ENCODE measurements at places on chromosomes 7 and 10.

DNA sequence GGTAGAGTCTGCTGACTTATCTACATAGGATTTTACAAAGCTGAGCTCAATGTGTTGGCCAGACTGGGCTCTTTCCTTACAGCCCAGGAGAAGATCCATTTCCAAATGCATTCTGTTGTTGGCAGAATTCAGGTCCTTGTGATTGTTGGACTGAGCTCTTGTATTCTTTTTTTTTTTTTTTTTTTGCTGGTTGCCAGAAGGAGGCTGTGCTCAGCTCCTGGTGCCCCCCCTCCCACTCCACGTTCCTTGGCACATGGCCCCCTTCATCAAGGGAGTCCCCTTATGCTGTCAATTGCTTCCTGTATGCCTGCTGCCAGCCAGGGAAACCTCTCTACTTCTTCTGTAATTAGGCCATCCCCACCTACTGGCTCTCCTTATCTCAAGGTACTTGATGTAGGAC is 518.1 kb upstream of the AKR1E2 start:
- no peak for DNase-seq

DNA sequence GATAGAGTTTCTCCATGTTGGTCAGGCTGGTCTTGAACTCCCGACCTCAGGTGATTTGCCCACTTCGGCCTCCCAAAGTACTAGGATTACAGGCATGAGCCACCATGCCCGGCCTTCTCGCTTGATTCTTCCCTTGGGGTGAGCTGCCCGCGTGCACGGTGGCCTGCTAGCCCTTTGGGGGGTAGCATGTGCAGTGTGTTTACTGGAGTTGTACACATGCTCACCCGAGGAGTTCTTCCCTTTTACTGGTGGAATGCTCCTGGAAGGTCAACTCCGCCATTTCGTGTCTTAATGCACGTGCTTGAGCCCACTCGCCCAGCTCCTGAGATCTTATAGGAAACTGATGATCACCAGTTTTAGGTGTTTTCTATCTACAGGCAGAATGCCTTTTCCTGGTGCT is 17.0 kb upstream of the ADAMTS14 start:
- no peak for DNase-seq

DNA sequence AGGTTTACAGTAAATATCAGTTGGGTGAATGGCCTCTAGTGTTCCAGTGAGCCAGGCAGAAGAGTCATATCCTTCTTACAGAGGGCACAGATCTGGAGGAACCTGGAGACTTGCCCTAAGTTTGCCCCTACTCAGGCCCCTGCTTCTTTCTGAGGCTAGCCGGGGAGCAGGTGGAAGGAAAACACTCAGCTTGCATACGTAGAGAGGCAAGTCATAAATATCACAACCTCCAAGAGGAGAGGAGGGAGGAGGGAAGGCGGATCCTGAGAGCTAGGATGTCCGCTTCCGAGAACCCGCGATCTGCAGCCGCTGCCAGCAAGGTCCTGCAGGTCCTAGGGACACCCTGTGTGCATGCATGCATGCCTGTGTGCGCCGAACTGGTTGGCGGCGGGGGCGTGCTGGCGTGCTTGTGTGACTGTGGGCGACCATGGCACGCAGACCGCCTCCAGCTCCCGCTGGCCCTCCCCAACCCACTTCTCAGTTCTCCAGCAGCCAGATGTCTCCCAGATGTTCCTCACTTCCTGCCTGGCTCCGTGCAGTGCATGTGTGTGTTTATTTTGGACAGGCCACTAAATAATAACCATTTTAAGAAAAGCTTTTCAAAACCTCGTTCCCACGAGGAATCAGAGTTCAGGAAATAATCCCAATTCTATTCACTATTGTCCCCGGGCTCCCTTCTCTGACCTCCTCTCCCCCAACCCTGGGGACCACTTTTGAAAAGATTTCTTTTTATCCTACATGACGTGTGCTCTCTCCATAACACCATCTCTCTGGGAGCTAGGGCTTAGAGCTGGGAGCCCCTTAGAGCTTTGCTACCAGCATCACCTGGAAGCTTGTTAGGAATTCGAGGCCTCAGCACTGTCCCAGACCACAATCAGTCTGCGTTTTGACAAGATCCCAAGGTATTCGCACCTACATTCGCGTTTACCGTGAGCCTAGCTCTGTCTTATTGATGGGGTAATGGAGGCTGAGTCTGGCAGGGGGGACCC is 32.4 kb downstream of the UNC5B start:
- no peak for DNase-seq

DNA sequence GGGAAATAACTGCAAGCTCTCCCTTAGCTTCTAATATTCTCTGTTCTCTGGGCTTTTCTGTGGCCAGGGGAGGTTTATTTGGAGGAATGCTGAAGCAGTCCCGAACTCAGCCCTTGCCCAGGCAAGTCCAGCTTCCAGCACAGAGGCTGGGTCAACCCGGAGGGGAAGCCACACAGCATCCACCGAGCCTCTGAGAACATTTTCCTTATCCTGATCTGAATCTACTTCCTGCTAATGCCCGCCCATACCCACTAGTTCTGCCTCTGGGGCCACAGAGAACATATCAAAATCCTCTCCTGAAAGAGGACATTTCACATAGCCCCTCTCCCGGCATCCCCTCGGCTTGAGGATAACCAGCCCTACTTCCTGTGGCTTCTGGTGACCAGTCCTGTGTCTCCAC is 31.1 kb downstream of the SH3PXD2A start:
- no peak for DNase-seq

- no peak for DNase-seq
Measured at GRCh38 chr10:130074639-130075038, 36.0 kb downstream of the C10orf143 start.

Data from CD4-positive, CD25-positive, alpha-beta regulatory T cell (primary cell).